Foreskin melanocyte (primary cell): ENCODE measurements at places on chromosomes 2 and 18.

DNA sequence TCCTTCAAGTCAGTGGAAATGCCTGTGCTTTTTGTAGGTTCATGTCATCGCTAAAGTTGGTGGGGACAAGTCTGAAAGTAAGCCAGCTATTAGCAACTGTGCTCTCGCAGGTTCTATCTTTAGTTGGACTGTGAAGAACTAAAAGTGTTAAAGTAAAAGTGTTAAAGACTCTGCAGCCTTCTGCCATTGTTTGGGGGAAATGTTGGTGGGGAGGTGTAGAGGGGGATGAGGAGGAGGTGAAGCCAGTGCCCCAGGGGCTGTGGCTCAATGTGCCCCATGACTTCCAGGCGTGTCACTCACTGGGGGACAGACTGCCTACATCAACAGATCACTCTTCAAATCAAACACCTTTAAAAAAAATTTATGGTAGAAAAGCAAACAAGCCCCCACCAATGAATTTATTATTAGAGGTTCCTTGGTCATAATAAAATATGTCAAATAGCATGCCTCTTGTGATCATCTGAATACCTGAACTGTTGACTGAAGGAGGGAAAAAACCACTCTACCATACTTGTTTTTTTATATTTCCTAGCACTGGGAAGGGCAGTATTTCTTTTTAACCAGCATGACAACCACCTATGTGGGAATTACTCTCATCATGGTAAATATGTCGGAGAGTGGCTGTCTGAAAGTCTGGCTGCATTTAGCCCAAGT, 19.3 kb downstream of the TGFA start:
- DNase-seq, result no peak

DNA sequence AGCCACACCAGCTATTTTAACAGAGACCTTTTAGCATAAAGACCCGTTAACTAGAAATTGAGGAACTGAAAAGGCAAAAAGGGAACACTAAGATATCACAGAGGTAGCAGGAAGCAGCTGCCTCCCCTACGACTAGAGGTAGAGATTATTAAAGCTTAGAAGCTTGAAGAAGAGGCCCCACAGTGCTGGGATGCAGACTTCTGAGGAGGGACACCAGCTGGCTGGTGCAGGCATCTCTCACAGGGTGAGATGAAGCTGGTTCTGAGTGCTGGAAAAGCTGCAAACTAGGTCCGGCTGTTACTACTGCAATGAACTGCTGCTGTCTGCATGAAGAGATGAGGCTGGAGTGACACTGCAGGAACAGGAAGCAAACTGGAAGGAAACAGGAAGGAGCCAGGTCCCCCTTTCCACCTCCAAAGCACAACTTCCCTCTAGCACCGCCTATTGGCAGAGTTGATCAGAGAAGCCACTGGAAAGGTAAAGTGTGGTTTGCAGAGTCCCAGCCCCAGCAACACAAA, 61.2 kb upstream of the MRPS9 start:
- no peak for DNase-seq

GRCh38 chr2:161415034-161415986, 787 bp upstream of the TBR1 start:
- DNase-seq, result no peak

- DNase-seq, result no peak
These were observed 23.1 kb downstream of the PLA2R1 start for GRCh38 chr2:160039166-160039903.

- DNase-seq, result no peak
These were observed 3.8 kb downstream of the MYL12A start for GRCh38 chr18:3251249-3251962.

GRCh38 chr2:230356084-230356483, 29.1 kb downstream of the SP140L start:
- DNase-seq, result peak; percentile 54

DNA sequence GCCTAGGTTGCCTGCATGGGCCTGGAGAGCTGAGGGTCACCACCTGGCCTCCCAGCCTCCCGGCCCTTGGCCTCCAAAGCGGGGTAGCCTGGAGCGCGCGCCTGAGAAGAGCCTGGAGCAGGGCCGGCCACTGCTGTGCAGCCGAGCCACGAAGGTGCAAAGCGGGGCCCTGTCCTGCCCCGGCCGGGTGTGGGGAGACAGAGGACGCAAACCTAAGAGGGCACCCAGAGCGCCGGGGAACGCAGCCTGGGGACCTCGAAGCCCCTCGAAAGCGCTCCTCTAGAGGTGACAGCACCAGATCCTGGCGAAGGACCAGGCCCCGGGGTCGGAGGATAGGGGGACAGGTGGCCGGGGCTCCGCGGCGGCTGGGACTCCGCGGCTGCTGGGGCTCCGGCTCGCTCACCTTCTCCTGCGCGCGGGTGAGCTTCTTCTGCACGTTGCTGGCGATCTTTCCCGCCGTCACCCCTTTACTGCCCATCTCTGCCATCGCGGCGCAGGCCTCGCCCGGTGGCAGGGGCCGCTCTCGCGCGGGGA, 430 bp downstream of the BIN1 start:
- DNase-seq, result peak; percentile 13

GRCh38 chr2:36670881-36671595, 25.5 kb upstream of the VIT start:
- DNase-seq, result no peak

- DNase-seq, result no peak
These were observed 45.6 kb downstream of the RAB27B start for GRCh38 chr18:54873884-54874255.

DNA sequence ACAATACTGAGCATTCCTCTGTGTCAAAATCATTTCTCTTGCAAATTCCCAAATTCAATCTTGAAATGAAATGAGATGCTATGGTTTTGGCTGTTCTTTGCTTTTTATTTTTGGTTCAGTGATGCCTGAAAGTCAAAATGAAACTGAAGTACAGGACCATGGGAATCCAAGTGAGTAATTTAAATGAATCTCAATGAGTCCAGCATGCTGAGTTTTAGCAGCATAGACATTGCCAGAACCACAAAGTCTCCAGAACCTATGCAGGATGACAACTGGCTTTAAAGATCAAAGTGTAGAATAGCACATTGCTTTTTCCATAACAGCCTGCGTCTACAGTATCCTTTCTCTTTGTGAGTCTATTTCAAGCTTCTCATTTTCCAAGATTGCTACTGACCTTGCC, 1050.7 kb upstream of the PIK3C3 start:
- no peak for DNase-seq

DNA sequence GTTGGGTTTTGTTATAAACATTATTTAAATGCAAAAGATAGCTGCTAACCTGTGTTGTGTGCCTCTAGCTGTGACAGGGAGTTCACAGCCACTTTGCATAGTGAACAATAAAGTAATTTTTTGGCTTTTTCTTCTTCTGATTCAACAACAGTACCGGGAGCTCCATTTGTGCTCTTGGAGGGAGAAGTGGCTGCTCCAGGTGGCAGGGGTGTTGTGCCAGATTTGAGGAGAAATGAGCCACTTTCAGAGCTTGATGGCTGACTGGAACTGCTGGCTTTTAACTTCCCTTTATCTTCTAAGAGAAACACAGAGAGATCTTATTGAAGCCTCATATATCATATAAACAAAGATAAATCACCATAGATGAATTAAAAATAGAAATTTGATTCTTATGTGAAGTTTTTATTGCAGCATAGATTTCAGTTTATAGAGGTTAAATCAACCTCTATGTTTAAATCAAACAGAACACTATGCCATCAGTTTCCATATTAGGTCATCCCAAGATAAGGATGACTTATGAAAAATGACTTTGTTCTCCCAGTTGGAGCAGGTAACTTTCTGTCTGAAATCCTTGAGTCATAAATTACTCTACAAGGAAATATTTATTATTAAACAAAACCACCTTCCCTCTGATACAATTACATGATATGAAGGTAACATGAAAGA, 182.0 kb upstream of the SESTD1 start:
- no peak for DNase-seq

GRCh38 chr2:229340086-229340760, 69.1 kb upstream of the PID1 start:
- no peak for DNase-seq

- no peak for DNase-seq
These were observed 227.9 kb downstream of the GBX2 start for GRCh38 chr2:235940330-235940729.

DNA sequence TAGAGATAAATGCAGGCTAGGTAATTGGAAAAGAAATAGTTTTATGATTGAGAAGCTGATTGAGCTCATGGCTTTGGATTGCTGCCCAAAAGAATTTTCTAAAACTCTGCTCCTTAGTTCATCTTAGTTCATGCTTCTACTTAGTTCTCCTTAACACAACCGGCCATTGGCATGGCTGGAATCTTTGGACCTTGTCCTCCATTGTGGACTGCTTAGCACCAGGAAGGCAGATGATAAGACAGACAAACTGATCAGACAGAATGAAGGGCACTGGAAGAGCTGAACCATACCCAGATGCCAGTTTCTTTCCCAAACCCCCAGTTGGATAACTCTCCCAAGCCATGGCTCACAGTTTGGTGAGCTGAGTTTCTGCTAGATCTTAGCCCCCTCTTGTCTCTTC, 36.3 kb upstream of the NABP1 start:
- no peak for DNase-seq

DNA sequence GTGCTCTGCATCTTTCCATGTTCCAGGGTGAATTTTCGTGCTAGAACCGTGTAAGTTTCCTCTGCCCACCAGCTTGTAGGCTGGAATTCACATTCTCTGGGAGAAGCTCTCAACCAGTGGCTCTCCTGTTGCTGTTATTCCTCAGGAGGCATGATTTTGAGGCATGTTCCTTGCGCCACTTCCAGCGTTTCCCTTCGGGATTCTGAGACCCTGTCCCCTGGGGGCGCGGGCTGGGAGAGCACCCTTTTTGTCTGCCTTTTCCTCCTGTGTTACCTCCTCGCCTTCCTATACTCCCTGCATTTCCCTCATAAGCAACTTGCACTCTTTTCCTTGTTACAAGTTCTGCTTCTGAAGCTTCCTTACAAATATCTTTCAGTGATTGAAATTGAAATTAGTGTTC, 156.4 kb downstream of the PTPRM start:
- DNase-seq, result no peak

GRCh38 chr2:237729681-237730475, 68.7 kb upstream of the RBM44 start:
- no peak for DNase-seq

GRCh38 chr2:70467831-70468779, 85.5 kb downstream of the TGFA start:
- DNase-seq, result no peak

DNA sequence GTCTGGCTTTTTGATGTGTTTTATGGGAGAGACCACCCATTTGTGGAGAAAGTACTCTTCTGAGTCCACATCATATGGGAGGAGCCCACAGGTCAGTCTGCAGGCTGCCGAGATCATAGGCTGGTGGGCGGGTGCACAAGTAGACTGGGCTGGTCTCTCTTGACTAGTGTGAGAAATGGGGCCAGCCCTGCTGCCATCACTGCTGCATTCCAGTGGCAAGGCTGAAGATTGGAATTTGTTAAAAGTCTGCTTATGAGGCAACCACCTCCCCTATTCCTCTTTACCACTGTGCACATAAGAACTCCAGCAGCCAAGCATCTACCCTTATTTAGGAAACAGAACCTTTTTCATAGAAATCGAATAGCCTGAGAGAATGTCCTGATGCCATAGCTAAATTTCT, 200.7 kb downstream of the DIS3L2 start:
- no peak for DNase-seq

GRCh38 chr2:13240789-13241487, 524.2 kb downstream of the TRIB2 start:
- DNase-seq, result no peak

DNA sequence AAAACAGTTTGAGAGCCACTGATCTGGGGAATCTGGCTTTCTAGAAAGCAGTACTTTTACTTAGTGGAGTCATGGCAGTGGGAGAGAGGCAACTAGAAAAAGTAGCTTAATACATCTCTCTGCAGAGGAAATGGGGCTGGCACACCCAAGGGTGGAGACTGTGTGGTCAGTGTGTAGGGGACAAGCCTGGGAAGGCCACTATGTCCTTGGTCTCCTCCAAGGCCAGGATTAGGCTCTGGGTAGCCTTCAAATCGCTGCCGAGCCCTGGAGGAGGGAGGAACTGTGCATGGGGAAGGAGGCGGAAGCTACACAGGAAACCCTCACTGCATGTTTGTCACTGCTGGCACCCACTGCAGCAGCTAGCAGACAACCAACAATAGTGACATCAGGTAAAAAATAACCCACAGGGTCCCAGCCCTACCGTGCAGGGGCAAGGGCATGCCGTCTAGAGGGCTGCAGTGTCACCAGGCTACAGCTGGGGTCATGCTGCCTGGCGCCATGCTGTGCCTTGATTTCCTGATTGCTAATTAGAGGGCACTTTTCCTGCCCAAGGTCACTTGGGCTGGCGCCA, 34.8 kb downstream of the LBH start:
- DNase-seq, result no peak

GRCh38 chr2:207385903-207386302, 143.9 kb upstream of the CREB1 start:
- no peak for DNase-seq

- peak; percentile 58 for DNase-seq
These were observed 1.0 kb upstream of the PPP4R3B start for GRCh38 chr2:55618275-55619055.

DNA sequence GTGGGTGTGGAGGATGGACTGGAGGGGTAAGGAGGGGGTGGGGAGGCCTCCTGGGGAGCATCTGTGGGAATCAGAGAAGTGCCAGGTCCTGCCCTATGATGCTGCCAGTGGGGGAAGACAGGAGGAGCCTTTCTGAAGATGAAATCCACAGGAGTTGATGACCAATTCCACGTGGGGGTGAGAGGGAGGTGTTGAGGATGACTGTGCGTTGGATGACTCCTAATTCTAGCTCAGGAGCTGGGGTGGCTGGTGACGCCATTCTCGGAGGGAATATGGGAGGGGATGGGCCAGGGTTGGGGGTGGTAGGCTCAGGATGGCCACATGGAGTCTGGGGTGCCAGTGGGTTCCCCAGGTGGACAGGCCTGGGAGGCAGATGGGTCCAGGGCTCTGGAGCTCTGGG, 32.3 kb downstream of the EMX1 start:
- DNase-seq, result no peak

- DNase-seq, result no peak
These were observed 5.1 kb upstream of the GAL3ST2 start for GRCh38 chr2:241771286-241772062.

GRCh38 chr2:48200620-48201293, 294.5 kb upstream of the FBXO11 start:
- no peak for DNase-seq

GRCh38 chr2:201383136-201383535, 26.0 kb upstream of the FLACC1 start:
- DNase-seq, result no peak

DNA sequence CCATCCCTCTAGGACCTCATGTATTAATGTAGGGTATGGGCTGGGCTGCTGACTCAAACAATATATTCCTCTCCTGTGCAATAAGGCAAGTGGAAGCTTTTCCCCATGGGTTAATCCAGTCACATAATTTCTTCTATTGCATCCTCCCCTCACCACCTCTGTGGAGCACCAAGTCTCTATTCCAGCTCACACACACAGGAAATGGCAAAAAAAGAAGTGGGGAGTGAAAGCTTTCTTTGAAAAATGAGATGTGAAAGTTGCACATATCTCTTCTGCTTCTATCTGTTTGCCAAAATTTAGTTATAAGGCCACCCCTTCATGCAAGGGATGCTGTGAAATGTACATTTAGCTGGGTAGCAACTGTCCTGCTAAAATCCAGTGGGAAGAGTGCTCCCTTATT, 121.3 kb downstream of the CDC42EP3 start:
- no peak for DNase-seq
